ENCODE measurements at places on chromosomes 1 and 21. TPM values are rescaled to one million over a fixed set of nuclear protein-coding genes. Genes with fewer than 3 reads are reported as not detected.

- H3K27me3 ChIP-seq, result no peaks in the 10 kb centered on the region
- H3K4me3 ChIP-seq, result no peak overlapping the region
- peaks cover 13% of the 10 kb centered on the region for H3K4me1 ChIP-seq
- H3K27ac ChIP-seq, result no peak overlapping the region
- DNase-seq, result no peak
- no peaks in the 10 kb centered on the region for H3K36me3 ChIP-seq
Measured at GRCh38 chr1:41343790-41344699, 17.2 kb upstream of the FOXO6 start.

GRCh38 chr1:100528871-100529270 lies 9.1 kb upstream of the GPR88 start:
- no peaks in the 10 kb centered on the region for H3K4me1 ChIP-seq
- H3K36me3 ChIP-seq, result no peaks in the 10 kb centered on the region
- no peak overlapping the region for H3K4me3 ChIP-seq
- no peak overlapping the region for H3K27ac ChIP-seq
- no peaks in the 10 kb centered on the region for H3K27me3 ChIP-seq
- DNase-seq, result no peak

GRCh38 chr1:202131956-202132821 lies 9.5 kb downstream of the GPR37L1 start:
- H3K36me3 ChIP-seq, result peaks cover 1% of the 10 kb centered on the region
- H3K4me1 ChIP-seq, result peaks cover 42% of the 10 kb centered on the region
- peak; percentile 56 for DNase-seq
- no peaks in the 10 kb centered on the region for H3K27me3 ChIP-seq
- no peak overlapping the region for H3K4me3 ChIP-seq
- peak overlapping the region; percentile 35 for H3K27ac ChIP-seq

The RSPO1 gene
- total RNA-seq, result 0.66 TPM

The AMPD1 gene
- total RNA-seq, result not detected

The ESPN gene
- 4.0 TPM for total RNA-seq

GRCh38 chr1:171901245-171901644 lies 59.9 kb downstream of the DNM3 start:
- no peak overlapping the region for H3K4me3 ChIP-seq
- no peaks in the 10 kb centered on the region for H3K4me1 ChIP-seq
- no peak overlapping the region for H3K27ac ChIP-seq

GRCh38 chr1:205287767-205288559 lies 33.6 kb downstream of the NUAK2 start:
- H3K4me1 ChIP-seq, result peaks cover 15% of the 10 kb centered on the region
- H3K27me3 ChIP-seq, result no peaks in the 10 kb centered on the region
- DNase-seq, result no peak
- H3K27ac ChIP-seq, result no peak overlapping the region
- H3K4me3 ChIP-seq, result no peak overlapping the region
- H3K36me3 ChIP-seq, result no peaks in the 10 kb centered on the region

DNA sequence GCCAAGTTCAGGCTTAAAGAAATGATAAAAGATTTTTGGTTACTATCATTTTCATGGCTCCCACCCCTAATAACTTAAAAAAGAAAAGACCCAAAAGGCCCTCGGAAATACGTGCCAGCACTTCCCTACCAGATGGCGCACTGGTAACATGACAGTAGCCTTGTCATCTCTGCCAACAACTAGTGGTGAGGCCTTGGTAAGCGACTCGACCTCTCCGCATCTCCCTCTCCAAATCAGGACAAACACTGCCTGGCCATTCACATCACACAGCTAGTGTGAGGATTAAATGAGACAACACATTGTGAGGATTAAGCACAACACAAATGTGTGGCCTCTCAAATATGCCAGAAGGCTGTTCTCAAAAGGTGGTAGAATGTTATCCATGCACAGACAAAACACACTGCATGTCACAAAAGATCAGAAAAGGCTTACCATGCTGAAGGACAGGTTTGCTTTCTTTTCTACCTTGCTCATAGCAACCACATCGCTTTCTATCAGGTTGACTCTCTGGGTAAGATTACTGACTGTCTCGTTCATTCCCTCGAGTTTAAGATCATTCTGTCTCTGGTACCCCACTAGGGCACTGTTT lies 16.4 kb downstream of the TEX38 start:
- no peaks in the 10 kb centered on the region for H3K27me3 ChIP-seq
- no peak for DNase-seq
- H3K36me3 ChIP-seq, result peaks cover 3% of the 10 kb centered on the region
- H3K4me1 ChIP-seq, result peaks cover 35% of the 10 kb centered on the region
- no peak overlapping the region for H3K4me3 ChIP-seq

The NBPF20 gene
- total RNA-seq, result 3.6 TPM
